Inflammatory macrophage (primary cell): ENCODE measurements at places on chromosomes 5 and 9.

GRCh38 chr5:150428106-150428876, 15.6 kb upstream of the CD74 start:
- no peak for DNase-seq

DNA sequence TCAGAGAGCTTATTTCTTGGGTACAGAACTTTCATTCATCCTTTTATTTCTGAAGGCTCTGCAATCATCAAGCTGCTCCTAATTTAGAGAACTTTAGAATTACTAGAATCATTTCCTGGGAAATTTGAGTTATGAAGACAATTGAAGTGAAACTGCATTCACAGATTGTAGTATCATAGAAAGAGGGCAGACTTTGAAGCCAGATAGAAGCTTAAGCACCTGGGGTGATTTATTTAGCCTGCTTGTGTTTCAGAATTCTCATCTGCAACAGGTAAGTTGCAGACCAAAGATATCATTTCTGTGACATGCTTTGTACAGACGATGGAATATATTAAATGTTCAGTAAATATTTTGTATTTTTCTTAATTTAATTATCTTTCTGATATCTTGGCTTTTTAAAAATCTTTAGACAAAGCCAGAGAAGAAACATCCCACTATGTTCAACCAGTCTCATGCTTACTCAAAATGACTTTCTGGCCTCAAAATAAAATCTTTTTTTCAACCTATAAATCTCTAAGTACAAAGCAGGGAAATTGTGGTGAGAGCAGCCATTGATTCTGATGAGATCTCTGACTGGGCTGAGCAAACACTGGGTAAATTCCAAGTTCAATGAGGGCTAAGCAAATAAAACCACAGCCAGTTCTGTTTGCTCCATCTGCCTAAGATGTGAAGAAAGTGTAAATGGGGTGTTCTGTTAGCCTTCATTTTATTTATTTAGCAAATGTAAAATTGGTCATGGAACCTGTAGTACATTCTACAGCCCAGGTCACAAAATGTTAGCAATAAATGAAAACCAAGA, 264.7 kb upstream of the CCNG1 start:
- no peak for DNase-seq

GRCh38 chr9:100011062-100011681, 87.6 kb downstream of the ERP44 start:
- peak; percentile 72 for DNase-seq

DNA sequence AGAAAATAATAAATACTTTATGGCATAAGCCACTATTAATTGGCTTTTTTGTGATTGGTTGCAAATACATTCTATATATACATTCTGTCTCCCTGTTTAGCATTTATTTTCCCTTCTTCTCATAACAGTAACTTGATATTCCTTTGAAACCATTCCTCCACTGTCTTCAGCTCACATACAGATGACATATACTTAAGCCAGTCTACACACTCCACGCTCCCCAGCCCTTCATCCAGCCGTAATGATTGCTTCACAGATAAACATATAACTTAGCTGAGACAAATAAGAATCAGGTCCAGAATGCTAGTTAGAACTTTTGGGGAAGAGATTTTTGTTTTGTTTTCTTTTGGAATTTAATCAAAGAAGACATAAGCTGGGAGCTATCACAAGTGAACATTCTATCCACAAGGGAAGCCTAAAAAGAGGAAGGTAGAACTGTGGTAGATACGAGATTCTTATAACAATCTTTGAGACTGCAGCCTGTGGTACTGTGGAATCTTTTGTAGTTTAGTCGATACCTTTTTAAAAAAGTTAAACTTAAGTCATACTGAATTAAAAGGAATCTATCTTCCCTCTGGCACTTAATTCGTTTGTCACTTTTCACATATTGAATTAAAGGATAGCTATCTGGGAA, 365.1 kb upstream of the PRR16 start:
- no peak for DNase-seq

- DNase-seq: no peak
Observed at GRCh38 chr5:41186143-41186542, 27.2 kb downstream of the C6 start.

- DNase-seq: no peak
Observed at GRCh38 chr9:127183814-127184582, 61.6 kb upstream of the ANGPTL2 start.

- DNase-seq: no peak
Observed at GRCh38 chr9:131436376-131436775, 42.5 kb downstream of the PRRC2B start.

DNA sequence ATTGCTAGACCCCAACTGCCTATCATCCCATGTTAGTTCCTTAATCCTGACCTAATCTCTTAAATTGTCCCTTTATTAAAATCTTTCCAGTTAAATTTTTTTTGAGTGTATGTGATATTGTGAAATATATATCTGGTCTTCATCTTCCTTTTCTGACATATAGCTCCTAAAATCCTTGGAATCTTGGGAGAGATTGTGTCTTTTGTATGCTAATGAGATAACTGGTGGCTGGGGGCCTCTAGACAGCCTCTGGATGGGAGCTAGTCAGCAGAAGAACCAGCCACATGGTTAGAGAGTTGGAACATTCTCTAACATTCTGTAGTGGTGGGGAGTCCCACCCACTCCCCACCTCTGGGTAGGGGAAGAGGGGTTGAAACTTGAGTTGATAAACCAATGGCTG, 3.7 kb upstream of the CCL19 start:
- no peak for DNase-seq

GRCh38 chr5:57434227-57434640, 48.4 kb downstream of the ACTBL2 start:
- DNase-seq: no peak

DNA sequence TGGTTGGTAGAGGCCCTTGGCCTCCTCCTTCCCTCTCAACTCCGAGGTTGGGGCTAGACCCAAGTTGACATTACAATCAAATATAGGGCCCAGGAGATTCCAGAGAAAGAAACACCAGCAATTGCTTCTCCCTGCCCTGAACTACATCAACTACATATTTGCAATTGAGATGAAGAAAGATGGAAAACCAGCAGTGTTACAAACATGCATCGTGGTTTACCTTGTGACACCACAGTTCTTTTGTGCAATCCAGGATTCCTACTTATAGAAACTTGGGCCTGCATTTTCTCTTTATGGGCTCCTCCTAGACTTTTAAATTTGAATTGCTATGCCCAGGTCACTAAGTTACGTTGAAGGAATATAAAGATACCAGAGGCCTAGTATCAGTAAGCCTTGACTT, 126.7 kb downstream of the DCP2 start:
- no peak for DNase-seq

GRCh38 chr9:113129884-113130283, 20.9 kb upstream of the SLC31A2 start:
- peak; percentile 11 for DNase-seq

DNA sequence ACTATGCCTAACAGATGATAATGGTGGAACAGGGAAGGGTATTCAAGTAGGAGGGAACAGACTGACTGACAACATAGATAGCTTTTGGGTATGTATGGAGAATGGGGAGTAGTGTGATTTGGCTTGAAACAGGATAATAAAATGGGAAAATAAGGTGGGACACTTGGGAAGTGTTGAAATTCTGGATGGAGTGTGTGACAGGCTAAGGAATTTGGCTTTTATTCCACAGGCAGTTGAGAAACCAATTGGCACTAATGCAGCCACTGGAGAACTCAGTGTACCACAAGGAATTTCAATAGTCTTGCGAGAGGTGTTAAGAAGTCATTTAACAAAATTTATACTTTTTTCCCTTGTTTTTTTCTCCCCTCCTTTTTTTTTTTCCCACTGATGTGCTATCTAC, 153.5 kb upstream of the ELAVL2 start:
- DNase-seq: no peak

GRCh38 chr5:130555429-130555828, 609.6 kb downstream of the HINT1 start:
- DNase-seq: no peak

DNA sequence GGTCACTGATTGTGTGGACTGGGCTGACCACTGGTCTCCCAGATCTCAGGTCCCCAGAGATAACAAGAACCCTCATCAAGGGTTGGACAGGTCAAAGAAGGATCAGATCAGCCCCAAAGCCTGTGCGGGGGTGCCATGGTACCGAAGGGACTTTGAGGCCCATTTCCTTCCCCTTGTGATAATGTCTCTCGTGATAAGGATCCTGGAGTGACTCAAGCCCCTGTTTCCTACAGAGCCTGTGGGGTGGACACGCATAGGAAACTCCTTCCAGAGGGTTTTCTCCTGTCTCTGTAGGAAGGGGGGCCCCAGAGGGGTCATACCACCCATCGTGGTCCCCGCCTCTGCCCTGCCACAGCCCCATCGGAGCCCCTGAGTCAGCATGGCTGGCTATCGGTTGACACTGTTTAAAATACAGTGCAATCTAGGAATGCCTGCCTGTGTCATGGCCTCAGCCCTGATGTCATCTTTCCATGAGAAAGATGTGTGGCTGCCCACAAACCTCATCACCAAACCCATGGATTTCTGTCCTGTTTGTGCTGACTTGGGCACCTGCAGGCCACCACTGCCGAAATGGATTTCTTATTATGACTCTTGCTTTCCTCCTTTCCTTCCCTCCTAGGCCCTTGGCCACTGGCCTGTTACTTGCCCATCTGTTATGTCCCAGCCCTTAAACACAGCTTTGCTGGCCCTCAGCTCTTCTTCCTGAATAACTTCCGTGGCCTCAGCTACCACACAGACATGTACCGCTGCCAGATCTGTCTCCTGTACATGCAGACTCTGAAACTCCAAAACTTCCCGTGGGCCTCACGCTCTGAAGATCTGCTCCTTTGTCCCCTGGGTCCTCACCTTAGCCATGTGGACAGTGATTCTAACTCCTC, 2.9 kb upstream of the CSF2 start:
- DNase-seq: peak; percentile 31

DNA sequence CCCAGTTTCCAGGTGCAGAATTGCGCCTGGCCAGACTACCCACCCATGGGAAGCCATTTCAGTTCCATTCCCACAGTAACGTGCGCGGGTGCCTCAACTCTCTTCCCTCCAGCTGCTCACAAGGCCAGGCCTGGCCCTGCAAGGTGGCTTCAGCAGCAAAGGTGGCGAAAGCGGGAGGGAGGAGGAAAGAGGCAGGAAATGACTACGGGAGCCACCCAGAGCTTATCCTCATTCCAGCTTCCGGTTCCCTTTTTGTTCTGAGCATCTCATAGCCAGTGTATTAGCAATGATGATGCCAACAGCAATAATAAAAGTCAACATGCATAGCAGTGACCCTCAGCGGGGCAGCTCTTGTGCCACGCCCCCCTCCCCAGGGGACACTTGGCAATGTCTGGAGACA, 101.5 kb upstream of the BOD1 start:
- DNase-seq: peak; percentile 69

DNA sequence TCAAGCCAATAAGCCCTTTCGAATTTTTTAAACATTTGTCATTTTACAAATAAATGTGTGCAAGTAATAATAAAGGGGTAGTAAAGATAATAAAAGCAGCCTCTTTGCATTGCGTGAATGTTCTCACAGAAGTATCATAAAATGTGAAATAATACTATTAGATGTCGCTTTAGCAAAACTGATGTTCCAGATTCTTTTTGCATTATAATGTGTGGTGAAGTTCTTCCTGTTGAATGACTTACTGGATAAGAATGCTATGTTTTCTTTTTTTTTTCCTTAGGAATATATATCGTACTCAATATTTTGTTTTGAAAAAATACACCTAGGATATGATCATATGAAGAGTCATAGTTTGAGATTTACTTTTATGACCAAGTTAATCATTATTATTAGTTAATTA, 85.2 kb upstream of the CDH12 start:
- DNase-seq: no peak

- no peak for DNase-seq
Observed at GRCh38 chr9:13274886-13275641, 4.4 kb downstream of the MPDZ start.

GRCh38 chr5:32538031-32538547, 47.3 kb upstream of the SUB1 start:
- DNase-seq: no peak

GRCh38 chr5:173204185-173204979, 30.6 kb downstream of the NKX2-5 start:
- DNase-seq: peak; percentile 42

DNA sequence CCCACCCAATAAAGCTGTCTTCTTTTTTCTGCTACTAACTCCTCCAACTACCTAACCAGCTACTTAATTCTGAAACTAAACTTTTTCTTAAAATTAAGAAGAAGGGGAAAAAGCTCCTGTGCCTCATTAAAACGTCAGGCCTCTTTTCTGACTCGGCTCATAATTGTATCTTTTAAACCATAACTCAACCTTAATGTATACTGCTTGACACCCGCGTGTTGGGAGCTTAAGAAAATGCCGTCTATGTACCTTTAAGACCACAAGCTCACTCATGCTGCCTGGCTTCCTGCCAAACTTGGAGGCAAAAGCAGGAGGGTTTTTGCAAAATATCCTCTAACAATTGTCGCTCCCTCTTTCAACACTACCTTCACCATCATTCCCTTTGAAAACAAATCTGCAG, 5.0 kb downstream of the EBF1 start:
- no peak for DNase-seq

DNA sequence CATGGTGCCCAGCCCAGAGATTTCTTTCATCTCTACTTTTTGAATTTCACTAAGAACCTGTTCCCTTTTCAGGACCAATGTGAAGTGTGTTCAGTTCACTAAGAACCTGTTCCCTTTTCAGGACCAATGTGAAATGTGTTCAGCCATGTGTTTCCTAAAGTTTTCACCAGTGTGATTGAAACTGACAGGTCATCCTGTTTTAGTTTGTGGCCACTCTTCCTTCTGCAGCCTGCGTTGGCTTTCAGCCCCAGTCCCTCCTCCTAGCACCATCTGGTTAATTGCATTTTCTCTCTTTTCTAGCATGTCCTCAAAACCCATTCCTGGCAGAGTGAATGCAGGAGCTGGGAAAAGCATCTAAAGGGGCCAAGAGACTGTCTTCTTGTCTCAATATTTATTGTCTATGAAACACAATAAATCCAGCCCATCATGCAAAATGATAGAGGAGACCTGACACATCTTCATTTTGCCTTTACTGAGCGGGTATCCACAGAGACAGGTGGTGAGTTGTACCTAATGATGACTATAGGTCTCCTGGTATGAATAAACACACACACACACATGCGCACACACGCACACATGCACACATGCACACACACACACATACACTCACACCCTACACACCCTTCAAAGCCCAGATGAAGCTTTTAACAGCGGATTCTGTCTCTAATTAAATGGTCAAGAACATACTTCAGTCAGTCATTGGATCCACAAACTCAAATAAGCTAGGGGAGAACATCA, 6.1 kb upstream of the PANK3 start:
- DNase-seq: no peak

- DNase-seq: no peak
Observed at GRCh38 chr9:38687389-38687842, 32.5 kb downstream of the FAM240B start.

DNA sequence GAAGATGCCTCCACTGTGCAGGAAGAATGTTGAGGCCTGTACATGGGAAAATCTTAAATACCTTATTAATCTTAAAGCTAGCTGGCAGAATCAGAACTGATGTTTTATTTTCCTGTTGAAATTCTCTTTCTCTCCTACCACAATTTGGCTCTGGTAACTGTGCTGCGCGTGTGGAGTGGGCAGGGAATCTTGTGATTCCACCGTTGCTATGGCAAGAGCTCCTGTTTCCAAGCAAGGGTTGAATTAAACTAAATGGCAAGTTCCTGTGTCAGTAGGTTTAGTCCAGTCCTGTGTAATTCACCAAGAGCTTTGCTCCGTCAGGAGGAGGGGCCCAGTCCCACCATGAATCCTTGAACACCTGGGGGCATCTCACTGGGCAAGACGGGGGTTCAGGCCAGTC, 36.4 kb downstream of the NXNL2 start:
- no peak for DNase-seq
